ENCODE measurements at places on chromosomes 2 and 18.

GRCh38 chr2:170986566-170987258 is 57.7 kb downstream of the GORASP2 start:
- no peak for DNase-seq

DNA sequence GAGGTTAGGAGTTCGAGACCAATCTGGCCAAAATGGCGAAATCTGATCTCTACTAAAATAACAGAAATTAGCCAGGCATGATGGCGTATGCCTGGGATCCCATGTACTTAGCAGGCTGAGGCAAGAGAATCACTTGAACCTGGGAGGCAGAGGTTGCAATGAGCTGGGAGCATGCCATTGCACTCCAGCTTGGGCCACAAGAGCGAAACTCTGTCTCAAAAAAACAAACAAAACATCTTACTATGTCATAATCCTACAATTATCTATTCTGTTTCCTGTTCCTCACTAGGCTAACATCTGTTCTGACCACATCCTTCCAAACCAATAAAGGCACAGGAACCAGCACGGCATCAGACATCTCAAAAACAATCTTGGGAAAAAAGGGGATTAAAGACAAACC is 361.8 kb upstream of the UBE2E3 start:
- no peak for DNase-seq

DNA sequence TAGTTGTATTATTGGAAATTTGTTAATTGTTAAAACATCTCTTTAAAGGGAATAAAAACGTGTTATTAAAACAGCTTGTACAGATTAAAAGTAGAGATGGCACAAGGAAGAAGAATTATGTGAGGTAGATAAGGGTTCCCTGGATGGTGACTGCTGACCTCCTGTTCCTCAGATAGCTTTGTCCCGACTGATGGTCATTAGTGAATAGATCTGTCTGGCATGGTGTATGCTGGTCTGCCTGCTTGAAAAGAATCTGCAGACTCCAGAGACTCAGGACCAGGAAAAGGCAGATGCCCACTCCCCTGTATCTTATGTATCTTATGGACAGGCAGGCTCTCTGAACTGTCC is 5.6 kb upstream of the FARP2 start:
- no peak for DNase-seq

- no peak for DNase-seq
Observed at GRCh38 chr2:191295088-191295487, 49.9 kb downstream of the MYO1B start.

DNA sequence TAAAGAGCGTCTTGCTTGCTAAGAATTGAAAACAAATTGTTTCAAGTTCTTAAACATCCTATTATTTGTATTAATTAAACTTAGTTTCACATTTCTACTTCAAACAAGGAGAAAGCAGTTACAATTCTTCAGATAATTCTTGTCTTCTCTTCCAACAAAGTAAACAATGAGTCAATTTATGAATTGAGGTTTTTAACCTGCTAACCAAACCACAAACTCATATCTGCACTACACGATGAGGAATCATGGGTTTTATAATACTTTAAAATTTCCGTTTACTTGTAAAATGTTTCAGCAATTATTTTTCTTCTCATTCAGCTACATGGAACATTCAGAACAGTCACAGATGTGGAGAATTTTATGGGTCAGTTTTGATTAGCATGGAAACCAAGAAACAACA is 114.2 kb downstream of the SPIRE1 start:
- DNase-seq: no peak

DNA sequence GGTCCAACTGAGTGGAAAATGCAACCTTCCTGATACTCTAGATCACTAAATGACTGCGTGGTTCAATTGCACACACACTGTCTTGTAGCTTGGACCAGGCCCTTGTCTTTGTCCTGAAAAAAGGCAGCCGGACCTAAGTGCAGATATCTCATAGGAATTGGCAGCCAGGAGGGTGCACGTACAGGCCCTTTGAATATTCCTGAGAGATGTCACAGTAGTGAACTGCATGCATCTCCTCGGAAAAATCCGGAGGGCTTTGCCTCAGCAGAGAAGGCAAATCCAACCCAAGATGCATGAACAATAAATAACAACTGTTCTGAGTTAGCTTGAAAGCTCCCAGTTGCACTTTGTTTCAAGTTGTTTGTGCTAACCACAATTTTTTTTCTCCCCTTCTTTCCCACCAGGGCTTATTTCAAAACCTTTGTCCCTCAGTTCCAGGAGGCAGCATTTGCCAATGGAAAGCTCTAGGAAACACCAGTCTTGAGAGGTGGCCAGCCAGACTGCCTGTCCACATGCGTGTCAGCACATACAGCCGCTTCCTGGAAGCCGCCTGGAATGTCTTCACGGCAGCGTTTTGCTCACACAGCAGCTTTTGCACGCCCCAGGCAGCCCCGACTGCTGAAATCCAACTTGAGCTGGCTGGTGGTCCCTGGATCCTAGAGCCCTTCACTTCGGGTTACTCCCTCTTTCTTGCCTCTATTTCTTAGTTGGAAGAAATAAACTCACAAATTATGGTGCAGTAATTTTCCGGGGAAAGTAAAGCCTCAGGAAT is 54.4 kb upstream of the FOSL2 start:
- no peak for DNase-seq

DNA sequence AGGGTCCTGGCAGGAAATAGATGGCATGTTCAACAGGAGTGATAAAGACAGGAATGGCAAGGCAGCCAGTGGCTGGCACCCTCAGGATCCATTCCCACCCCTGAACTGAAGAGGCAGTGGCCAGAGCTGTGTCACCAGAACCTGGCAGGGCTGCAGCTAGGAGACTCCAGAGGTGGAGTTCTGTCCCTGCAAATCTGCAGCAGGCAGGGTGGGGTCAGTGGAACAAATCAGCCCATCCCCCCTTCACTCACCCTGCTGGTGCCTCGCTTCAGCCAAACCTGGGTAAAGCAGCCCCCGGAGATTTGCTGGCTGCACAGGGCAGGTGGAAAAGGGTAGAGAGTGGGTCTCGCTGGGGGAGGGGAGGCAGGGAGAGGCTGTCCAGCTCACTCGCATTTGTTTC is 12.7 kb downstream of the INPP5D start:
- no peak for DNase-seq

GRCh38 chr2:213545964-213546475 is 261.8 kb downstream of the SPAG16 start:
- no peak for DNase-seq

GRCh38 chr2:125169764-125170146 is 1144.7 kb downstream of the CNTNAP5 start:
- DNase-seq: no peak

GRCh38 chr2:219902891-219903552 is 275.6 kb downstream of the SLC4A3 start:
- DNase-seq: no peak

DNA sequence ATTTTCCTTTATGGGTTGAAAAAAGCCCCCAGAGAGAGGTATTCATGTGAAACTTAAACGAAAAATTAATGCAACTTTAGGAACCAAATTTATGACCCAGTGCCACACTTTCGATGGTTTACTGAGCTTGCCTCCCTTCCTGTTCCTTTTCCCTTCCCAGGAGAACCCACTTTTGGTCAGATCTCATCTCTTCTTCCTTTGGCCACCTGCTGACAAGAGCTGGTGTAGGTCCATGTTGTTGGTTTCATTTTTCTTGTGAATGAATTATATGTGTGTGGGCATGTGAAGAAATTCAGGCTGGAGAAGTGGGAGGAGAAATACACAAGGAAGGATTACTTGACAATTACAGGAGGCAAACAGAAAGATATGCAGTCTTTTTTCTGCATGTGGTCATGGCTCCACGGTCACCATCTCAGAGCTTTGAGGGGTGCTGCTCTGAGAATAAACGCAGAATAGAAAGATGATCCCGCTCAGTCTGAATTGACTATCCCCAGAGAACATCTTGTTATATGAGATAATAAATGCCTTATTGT is 111.3 kb upstream of the TCF4 start:
- no peak for DNase-seq

DNA sequence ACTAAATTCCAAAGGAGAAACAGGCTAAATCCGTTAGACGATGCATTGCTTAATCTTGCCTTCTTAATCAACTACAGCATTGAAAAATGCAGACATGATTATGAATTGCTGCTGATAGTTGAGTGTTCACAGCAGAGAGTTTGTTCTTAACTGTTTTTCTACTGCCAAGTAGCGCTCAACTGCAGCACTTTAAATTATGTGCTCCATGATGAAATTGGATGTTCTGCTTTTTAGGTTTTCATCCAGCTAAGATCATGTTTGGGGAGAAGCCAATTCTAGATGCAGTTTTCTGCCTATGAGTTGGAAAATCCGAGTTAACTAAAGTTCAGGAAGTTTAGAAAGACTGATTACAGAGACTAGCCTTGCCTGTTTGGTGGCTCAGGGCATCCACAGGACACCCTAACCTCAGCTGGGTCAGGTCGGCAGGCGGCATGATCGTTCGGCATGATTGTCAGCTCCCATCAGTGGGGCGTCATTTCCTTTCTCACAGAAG is 119.4 kb upstream of the PIEZO2 start:
- DNase-seq: no peak

DNA sequence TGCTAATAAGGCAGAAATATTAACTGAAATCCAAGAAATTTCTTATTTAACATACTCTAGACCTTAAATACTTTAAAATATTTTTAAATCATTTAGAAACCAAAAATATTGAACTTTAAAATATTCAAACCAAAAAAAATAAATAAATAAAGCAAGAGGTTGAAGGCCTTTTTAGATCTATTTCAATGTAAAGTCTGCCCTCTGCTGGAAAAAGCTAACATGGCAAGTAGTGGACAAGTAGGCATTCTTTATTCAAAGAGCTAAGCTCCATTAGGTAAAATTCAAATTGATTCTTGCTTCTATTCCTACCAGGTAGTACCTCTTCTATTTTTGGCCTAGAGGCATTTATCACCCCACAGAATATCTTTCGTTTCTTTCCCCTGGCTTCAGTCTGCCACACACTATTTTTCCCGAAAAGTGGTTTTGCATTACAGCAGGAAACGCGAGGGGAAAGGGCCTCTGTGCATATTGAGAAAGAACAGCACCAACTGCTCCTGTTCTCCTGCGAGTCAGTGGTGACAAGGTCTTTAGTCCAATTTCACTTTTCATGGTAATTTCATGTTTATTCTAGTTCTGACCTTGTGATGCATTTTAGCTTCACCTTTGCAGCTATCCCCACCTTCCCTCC is 20.4 kb downstream of the IFIH1 start:
- peak; percentile 43 for DNase-seq

- no peak for DNase-seq
Observed at GRCh38 chr2:83784947-83785346, 674.1 kb downstream of the SUCLG1 start.

GRCh38 chr18:36366994-36367839 is 69.7 kb downstream of the FHOD3 start:
- DNase-seq: no peak

DNA sequence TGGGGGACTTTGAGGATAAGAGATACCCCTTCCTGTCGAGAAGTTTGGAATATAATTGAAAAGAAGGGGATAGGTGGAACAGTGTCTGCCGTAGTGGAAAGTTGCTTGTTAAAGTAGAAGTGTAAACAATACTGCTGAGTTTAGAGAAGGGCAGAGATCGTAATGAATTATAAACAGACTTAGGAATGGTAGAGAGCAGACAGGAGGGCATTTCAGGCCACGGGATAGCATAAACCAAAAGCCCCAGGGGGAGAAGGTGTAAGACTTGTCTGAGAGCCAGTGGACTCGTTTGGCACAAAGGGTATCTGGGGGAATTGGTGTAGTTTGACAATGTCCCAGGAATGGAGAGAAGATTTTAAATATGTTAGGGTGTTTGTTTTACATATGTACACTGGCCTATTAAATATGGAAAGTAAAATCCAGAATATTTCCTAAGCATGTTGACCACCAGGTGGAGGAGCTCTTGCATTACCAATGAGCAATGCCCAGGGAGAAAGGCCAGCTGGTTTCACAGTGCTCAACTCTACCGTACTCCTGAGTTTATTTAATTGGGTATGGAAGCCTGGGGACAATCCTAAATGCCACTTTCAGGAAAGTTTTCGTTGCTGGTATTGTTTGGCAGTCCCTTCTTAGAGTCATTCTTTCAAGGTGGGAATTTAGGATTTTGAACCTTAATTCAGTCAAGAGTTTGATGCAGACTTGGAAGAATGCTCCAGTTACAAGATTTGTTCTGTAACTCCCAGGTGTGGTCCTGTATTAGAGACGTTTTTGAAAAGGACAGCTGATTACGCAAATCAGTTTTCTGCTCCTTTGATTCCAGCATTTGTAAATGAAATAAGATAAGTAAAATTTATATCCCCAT is 7.5 kb downstream of the COPS8 start:
- DNase-seq: no peak

DNA sequence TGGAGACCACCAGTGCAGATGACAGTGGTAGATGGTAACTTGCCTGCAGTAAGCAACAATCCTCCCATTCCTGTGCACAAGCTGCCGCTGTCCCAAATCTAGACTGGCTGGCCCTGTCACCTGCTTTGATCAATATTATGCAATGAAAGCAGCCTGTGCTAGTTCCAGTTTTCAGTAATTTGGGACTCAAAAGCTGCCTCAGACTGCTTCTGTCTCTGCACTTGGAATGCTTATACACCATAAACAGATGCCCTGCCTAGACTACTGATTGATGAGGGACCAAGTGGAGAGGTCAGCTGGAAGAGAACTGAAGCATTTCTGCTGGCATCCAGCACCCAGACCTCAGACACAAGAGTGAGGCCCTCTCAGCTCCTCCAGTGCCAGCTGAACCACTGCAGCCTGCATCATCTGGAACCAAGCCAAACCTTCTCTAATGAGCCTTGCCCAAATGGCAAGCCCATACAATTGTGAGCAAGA is 24.9 kb downstream of the CCBE1 start:
- no peak for DNase-seq

- no peak for DNase-seq
Observed at GRCh38 chr2:176753205-176753604, 459.4 kb upstream of the HNRNPA3 start.

- no peak for DNase-seq
Observed at GRCh38 chr2:128324897-128325410, 6.3 kb upstream of the HS6ST1 start.

DNA sequence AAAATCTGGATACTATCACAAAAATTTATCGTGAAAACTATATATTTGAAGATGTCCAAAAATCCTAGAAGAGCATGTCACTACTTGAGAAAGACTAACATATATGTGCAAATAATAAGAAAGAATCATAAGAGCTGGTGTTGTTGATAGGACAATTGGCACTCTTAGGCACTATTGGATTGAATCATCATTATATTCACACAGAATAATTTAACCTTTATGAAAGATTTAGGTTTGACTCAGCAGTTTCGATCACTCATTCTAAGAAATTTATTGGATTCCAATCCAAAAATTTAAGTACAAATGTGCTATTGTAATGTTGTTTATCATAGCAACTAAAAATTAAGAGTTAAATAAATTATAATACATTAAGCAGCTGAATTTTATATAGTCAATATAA is 503.6 kb downstream of the SPAG16 start:
- DNase-seq: no peak

DNA sequence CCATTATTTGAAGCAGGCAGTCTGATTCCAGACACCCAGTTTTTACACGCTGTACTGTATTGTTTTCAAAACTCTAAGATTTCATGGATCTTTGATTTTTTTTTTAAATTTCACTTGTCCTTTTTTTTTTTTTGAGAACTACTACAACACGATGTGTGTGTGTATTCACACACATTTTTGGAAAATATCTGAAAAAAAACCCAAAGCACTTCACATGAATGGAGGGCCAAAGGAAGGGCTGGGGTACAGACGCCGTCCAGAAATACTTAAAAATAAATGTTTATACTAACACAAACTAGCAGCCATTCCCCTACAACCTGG is 314 bp upstream of the SSB start:
- no peak for DNase-seq

- no peak for DNase-seq
Observed at GRCh38 chr18:11990539-11990938, 9.2 kb downstream of the IMPA2 start.

GRCh38 chr18:3104190-3105054 is 91.5 kb upstream of the LPIN2 start:
- no peak for DNase-seq

Data from naive B cell (primary cell).